IMR-90 (cell line): ENCODE measurements at places on chromosomes 3 and 15.

DNA sequence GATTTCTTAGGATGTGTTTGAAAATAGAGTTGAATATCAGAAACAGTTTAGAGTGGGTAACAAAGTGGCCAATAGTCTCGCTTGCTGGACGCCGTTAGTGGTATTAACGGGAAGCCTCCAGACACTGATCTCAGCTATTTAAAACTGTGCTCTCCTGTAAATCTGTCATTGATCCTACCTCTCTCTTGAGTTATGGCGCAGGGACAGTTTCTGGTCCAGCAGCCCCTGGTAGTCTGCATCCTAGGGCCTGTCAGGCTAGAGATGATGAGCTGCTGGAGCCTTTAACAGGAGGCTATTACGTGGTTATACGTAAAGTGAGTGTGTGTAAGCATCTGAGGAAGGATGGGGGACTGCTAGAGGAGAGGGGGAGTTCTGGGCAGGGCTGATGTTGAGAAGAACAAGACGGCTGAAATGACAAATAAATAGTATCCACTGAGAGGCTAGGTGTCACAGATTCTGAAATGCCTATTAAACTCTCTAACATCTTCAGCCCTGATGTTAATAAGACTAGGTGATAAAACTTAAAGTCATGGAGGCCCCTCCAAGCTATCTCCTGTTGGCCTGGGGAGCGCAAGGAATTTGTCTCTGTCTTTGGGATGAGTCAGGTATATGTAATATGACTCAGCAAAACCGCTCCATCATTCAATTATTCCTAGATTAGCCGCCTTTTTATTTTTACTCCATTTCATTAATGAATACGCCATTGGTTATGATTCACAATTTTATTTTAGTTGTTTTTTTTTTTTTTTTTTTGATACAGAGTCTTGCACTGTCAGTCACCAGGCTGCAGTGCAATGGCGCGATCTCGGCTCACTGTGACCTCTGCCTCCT is 155.7 kb downstream of the GREM1 start:
- DNase-seq: peak; percentile 75

DNA sequence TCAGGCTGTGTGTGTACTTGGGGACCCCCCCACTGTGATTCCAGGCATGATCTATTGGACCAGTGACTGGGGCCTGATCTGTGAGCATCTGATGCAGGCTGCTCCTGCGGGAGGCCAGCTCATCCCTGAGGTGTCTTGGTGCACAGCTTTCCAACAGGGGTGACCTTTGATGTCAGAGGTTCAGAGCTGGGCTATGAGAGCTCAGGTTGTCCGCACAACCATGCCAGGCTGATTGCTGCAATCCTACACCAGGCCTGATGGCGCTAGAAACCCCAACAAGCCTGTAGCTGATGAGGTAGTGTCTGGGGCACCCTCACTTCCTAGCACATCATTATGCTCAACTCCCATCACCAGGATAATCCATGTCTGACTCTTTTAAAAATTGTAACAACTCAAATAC is 56.1 kb upstream of the CACNA2D3 start:
- DNase-seq: no peak

- peak; percentile 54 for DNase-seq
These were observed 92.1 kb upstream of the PLSCR4 start for GRCh38 chr3:146342989-146343388.

DNA sequence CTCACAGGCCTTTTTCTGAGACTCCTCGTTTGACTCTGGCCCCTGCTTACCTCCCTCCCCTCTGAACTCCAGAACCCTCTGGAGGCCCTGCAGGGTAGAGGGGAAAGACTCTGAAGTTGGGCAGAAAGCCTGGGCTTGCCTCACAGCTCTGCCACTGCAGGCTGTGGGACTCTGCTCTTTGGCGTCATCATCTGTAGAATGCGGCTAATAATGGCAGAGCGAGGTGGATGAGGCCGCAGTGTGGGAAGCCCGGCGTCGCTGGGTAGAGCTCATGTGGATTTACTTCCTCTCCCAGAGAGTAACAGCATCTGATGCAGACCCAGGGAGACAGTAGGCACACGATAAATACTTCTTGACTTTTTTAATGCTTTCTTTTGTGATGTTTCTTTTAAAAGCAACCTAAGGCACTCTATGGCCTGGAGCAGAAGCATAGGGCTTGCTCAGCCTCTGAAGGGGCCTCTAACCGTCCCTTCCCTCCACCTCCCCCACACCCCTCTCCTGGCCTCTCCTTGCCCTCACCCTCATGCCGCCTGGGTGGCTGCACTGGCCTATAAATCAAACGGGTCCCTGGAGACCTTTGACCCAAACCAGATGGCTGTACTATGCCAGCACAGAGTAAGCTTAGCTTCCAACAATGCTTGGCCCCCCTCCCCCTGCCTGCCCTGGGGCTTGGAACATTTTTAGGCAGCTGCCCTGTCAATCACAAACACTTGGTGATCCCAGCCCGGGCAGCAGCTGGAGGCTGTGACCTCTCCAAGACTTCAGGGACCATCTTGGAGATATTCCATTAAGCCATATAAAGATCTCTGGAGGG is 32.9 kb downstream of the SPSB4 start:
- no peak for DNase-seq

DNA sequence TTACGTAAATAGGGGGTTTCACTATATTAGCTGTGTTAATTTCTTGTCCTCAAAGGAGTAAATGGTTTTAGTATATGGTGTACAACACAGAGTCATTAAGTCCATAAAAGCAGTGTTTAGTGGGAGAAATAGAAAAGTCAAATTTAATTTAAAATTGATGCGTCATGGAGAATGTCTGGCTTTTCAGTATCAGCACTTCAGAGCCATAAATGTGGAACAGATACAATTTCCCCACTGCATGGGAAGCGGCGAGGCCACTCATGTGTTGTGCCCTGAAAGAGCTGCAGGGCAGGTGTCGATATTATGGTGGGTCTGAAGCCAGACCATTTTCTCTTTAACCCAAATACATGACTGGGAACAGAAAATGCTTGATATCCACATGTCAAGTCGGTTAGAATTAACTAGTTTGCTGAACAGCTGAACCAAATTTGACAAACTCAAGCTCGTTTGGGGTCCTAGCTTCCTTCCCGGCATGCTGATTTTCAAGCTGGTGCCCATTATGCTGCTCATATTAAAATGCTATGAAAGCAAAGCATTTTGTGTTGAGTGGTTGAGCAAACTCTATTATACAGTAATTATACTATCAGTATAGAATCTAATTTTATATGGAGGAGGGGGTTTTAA is 364.6 kb upstream of the TBL1XR1 start:
- no peak for DNase-seq

DNA sequence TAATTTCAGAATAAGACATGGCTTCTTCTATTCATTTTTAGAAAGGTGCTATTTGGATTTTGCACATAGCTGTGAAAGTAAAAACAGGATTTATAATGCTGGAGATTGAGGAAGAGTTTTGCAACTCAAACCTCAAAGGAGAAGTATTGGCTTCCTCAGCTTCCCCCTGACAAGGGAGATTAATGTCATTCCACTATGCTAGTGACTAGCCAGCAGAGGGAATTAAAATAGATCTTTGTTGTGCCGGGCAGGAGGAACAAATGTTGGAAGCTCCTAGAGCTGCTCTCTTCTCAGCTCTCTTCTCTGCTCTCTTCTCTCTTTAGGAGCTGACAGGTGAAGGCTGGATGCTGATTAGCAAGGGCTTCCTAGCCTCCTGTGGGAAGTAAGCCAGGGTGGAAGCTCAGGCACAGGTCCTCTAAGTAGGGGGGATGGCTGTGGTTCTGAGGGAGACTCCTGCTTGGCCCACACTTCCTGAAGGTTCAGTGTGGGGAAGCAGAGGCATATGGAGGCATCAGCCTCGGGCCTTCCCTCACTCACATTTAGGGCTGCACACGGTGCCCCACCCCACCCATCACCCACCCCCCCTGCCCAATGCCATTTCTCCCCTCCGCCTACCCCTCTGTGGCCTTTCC is 29.6 kb downstream of the CX3CR1 start:
- DNase-seq: no peak

- DNase-seq: peak; percentile 97
These were observed 31.7 kb downstream of the CHAC1 start for GRCh38 chr15:40984964-40985363.

DNA sequence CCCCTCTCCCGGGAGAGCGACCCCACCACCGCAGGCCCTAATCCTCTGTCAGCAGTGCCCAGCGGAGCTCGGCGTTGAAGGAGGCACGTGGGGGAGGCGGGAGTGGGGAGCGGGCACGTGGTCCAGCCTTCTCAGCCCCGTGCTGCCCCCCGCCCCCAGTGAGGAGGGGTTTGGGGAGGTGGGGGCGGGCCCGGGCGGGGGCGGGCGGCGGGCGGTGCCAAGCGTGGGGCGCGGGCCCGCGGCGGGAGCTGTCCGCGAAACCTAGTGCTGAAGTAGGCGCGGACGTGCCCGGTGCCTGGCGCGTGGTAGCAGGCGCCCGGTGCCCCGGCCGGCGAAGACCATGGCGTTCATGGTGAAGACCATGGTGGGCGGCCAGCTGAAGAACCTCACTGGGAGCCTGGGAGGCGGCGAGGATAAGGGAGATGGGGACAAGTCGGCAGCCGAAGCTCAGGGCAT is at the start of gene CPLX3:
CPLX3 (plus strand) TSS at position 264 of the 456 bp plus-strand sequence; CDS start at position 341, 77 bp downstream.
- no peak for DNase-seq

DNA sequence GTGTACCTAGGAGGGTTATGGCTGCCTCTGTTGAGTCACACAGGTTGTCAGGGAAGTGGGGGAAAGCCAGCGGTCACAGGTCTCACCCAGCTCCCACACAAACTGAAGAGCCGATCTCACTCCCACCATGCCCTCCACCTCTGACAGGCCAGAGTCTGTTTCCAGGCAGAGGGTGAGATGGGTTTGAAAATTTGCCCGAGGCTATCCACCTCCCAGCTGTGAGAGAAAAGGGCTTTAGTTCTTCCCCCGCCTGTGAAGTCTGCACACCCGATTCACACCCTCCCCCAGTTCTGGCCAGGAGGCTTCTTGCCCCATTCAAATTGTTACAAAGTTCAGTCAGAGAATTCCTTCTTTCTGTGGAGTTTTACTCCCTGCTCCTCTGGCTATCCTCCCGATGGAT is 446.9 kb downstream of the EDEM1 start:
- no peak for DNase-seq

DNA sequence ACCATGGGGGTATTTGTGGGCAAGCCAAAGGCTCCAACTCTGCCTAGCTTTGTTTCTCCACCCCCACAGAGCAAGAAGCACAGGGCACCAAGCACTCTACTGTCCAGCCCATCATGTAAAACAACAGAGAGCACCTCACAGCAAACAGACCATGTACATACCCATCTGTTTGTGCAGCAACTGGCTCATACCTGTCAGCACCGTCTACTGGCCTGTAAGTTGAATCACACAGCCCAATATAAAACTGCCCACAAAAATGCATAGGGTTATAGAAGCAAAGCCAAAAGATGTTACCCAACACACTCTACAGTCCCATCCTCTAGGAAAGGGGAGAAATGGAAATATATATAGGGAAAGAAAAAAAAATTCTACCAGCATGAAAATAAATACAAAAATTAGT is 139.7 kb upstream of the CPNE4 start:
- no peak for DNase-seq

GRCh38 chr3:37526511-37526910 is 335.2 kb upstream of the CTDSPL start:
- peak; percentile 66 for DNase-seq

GRCh38 chr3:149496891-149497290 is 22.4 kb downstream of the TM4SF4 start:
- no peak for DNase-seq
